ENCODE measurements at places on chromosomes 2 and 18.

GRCh38 chr2:159063677-159064076, 95.2 kb downstream of the TANC1 start:
- DNase-seq, result no peak

DNA sequence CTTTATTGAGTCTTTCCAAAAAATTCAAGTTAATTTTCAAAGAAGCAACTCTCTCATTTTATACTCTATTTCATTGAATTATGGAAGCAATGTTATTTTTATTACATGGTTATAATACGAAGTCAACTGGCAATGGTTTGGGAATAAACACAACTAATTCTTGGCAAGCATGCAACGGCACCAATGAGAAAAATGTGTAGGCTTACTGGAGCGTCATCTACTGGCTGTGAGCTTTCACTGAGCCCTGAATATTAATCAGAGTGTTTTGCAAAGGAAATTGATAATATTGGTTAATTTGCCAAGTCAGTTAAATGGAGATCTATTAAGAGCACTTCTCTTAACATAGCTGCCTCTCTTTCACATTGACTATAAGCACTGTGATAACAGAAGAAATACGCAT, 163.9 kb downstream of the IKZF2 start:
- no peak for DNase-seq

- DNase-seq, result no peak
Measured at GRCh38 chr2:124482044-124482443, 457.0 kb downstream of the CNTNAP5 start.

- no peak for DNase-seq
Measured at GRCh38 chr2:117087535-117088291, 726.8 kb upstream of the DDX18 start.

GRCh38 chr2:96400049-96401000, 64.8 kb downstream of the NCAPH start:
- DNase-seq, result no peak

- DNase-seq, result no peak
Measured at GRCh38 chr18:54880395-54881105, 52.3 kb downstream of the RAB27B start.

DNA sequence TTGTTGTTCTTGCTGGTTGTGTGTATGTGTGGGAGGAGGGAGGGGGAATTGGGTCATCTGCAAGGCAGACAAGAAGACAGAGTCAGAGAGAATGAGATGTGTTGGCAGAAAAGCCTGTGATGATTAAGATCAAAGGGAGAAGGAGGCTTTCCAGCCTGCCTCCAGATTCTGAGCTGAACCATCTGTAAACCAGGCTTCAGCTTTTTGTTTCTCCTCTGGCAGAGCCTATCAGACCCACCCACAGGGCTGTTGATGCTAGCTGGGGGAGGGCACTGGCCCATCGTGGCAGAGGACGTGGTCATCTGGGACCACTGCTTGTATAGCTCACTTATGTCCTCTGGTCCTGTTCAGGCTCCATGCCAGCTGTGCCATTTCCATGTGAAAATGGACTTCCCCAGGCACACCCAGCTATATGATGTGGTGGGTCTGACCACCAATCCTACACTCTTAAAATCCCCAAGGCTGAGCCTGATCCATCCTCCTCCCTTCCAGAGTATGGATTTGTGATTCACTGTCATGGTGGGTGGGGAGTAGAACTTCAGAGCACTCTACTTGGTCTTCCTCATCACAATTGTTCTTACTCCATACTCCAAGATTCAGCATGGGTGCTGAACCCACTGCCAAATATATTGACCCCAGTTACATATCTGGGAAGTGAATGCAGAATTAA, 27.8 kb upstream of the COL6A3 start:
- no peak for DNase-seq

DNA sequence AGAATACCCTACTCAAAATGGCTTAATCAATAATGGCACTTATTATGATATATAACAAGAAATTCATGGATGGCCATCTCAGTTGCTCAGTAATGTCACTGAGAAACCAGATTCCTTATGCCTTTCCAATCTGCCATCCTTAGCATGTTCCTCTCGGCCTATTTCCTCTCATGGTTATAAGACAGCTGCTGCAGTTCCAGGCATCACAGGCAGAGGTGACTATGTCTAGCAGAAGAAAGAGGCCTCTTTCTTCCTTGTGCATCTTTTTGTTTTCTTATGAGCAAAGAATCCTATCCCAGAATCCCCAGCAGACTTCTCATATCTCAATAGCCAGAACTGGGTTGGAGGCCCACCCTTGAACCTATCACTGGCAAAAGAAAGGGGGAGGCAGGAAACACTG, 310.6 kb upstream of the SPRED2 start:
- DNase-seq, result no peak

DNA sequence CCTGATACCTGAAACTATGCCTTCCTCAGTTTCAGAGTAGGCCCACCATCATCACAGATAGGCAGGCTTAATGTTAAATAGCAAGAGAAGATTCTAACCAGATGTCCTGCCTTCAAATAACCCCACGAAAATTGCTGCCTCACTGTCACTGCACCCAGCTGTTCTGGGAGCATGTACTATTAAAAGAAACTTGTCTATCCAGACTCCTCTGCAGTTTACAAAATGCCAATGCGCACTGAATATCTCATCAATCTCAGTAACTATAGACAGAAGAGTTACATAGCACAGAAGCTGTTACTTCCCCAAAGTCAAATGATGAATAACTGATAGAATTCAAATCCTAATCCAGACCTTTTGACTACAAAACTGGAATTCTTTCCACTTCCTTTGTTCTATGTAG, 43.9 kb downstream of the WDR75 start:
- DNase-seq, result no peak

GRCh38 chr2:222548992-222549391, 106.9 kb downstream of the FARSB start:
- no peak for DNase-seq

DNA sequence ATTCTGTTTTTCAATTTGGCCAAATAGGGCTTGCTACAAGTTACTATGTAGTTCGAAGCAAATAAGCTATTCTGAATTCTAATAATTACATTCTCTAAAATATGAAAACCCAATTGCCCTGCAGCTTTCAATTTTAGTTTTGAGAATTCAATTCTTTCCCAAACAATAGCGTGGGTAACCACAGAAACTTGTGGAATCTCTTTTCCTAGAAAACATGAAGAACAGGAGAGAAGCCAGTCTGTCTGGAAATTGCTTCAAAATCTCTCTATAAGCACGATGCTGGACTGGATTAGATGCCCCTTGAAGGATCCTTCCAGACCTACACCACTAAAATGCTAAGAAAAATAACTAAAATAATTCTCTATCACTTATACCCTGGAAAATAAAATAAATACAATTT, 115.0 kb downstream of the THADA start:
- no peak for DNase-seq

- DNase-seq, result no peak
Measured at GRCh38 chr18:29928081-29928480, 1114.5 kb downstream of the DSC3 start.

- DNase-seq, result no peak
Measured at GRCh38 chr2:42567364-42567763, 1.1 kb upstream of the MTA3 start.

Measured in GM10248 (cell line).